NCI-H774 (cell line): ENCODE measurements at places on chromosomes 4 and X.

GRCh38 chrX:69207216-69207615, 42.0 kb upstream of the PJA1 start:
- no peak for DNase-seq

DNA sequence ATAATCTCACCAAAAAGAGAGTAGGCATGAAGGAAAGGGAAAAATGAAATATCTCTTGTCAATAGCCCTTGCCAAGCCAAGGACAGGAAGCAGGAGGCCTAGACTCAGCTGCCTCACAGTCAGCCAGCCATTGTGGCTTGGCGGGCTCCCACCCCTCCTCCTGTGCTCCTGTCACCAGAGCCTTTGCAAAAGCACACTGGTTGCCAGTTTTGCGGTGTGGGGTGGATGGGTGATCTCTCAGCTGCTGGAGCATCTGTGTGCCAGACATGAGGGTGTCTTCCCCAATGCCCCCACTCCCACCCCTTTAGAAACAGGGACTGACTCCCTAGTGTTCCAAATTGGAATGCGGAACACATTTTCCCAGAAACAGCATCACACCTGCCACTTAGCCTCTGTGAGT, 26.1 kb downstream of the ARHGEF6 start:
- peak; percentile 5 for DNase-seq

GRCh38 chr4:85836588-85837438, 361.9 kb downstream of the ARHGAP24 start:
- DNase-seq, result no peak

DNA sequence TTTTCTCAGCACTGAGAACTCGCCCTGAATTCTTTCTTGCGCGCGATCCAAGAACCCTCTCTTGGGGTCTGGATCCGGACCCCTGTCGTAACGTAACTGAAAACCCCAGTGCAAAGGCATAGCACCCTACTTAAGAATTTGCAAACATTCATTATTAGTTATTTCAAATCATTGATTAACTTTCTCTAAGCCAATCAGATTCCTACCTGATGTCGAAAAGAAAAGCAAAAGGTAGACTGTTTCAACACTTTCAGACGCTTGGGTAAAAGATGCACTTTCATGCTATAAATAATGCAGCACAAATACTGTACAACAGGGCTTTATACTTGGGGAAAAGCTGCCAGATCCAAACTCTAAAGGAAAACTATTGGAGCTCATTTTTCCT, 817 bp upstream of the WDR19 start:
- DNase-seq, result no peak

GRCh38 chr4:8131210-8131609, 27.4 kb downstream of the ABLIM2 start:
- DNase-seq, result no peak

GRCh38 chrX:19760841-19761512, 126.4 kb downstream of the SH3KBP1 start:
- DNase-seq, result no peak

DNA sequence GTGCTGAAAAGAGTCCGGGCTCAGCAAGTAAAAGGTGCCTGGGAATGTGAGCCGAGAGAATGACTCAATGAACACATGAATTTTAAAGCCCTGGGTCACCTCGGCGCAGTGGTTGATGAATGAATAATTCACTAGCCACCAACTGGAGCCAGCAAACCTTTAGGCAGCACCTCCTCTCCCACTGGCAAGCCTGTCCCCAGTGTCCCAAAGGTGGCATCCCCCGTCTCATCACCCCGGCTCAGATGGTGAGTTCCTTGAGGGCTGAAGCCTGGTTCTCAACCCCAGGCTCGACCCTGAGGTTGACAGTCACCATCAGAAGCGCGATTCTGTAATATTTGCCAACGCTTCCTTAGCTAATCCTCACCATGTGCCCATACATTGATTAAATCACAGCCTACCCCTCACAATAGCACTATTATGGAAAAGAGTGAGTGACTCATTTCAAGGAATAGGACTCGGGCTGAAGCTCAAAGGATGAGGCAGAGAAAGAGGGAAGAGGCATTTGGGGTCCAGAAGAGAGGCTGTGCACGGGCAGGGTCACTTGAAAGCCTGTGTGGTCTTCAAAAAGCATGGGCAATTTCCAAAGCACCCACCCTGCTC, 2.7 kb upstream of the CCNQ start:
- DNase-seq, result no peak

DNA sequence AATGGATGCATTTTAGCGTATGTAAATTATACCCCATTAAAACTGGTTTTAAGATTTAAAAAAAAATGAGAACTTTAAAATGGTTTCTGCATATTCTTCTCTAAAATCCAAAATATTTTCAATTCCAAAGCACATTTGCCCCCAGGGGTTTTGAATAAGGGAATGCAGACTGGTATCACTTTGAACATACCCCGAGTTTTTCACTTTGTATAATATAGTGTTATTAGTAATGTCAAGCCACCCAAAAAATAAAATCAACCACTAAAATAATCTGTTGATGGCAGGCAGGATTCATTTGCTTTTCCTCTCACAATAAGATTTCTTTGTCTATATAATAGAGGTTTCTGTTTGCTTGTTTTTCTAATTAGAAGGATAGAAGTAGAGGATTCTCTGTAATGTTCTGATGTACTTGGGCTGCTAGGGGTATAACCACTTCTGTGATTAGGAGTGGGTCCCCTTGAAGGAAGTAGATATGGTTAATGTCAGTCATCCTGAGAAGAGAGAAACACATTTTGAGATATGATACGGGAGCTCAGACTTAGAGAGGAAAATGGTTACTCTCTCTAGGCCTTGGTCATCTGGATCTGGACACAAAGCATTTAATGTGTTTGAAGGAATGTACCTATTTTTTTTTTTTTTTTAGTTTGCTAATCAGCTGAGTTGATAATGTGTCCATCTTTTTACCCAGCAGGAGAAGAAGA, 9.3 kb upstream of the LIN54 start:
- DNase-seq, result no peak
